Activated naive CD8-positive, alpha-beta T cell treated with anti-CD3 and anti-CD28 coated beads for 36 hours (primary cell): ENCODE measurements at places on chromosomes 7 and 10. TPM values are rescaled to one million over a fixed set of nuclear protein-coding genes. Genes with fewer than 3 reads are reported as not detected.

The FFAR4 gene
- not detected for total RNA-seq

The SLC13A1 gene
- not detected for total RNA-seq

The PLXNA4 gene
- 0.12 TPM for total RNA-seq

The HOXA4 gene
- total RNA-seq, result not detected

The ZDHHC6 gene
- 50.3 TPM for total RNA-seq

The CAV2 gene
- not detected for total RNA-seq

The RELN gene
- not detected for total RNA-seq

The HYAL4 gene
- not detected for total RNA-seq

The GPR26 gene
- not detected for total RNA-seq

The MOGAT3 gene
- not detected for total RNA-seq

The CYP3A4 gene
- not detected for total RNA-seq

The ADO gene
- total RNA-seq, result 23.3 TPM
